ENCODE measurements at places on chromosomes 12 and 14.

GRCh38 chr14:91250912-91251311, 6.4 kb upstream of the GPR68 start:
- peak; percentile 52 for DNase-seq

DNA sequence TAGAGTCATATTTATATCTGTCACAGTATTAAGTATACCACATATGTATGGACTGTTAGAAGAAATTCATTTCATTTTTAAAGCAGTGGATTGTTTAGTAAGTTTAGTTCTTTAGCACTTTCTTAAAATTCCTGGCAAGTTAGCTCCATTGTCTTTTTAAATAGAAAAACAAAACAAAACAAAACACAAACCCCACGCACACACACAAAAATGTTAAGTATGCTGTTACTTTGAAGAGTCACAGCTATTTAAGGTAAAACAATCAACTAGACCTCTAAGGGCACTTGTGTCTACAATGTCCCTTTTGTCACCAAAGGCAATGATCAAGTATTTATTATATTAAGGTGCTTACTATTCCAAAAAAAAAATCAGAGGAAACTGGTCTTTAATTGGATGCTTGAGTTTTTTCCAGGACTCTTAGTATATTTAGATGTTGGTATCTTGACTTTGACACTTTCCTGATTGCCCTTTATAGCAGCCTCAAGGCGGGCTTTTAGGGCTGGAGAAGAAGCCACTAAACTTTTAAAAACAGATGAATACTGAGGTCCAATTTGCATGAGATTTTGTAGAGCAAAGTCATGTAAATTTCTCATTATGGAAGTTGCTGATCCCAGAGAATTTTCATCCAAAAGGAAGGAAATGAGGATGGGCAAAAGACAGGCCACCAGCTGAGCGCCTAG, 85.5 kb upstream of the HECTD1 start:
- DNase-seq = no peak

DNA sequence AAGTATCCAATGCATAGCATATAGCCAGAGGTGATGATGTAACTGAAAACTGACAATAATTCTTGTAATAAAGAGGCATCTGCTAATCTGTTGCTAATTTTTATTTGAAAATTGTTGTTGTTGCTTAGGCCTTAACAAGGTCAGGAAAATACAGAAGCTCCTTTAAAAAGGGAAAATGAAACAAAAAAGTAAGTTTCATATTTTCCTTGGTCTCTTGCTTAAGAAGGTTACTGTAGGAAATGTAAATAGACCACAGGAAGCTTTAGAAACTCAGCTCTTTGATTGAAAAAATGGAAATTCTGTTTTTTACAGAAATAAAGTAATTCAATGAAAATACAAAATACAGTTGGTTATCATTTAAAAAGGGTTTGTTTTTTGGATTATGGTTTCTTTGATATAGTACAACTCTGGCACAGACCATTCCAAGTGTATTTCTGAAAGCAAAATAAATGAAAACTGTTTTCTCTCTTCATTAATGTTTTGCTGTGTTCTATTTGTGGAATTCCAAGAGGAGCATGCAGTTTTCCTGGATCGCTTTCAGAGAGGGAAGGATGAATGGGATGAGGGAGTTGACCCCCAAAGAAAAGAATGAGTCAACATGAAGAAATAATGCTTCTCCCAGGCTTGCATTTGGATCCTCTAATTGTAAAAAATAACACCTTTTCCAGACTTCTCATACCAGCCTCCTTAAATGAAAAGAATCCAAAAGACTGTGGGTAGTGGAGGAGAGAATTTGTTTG, 398.0 kb upstream of the FAR2 start:
- no peak for DNase-seq

DNA sequence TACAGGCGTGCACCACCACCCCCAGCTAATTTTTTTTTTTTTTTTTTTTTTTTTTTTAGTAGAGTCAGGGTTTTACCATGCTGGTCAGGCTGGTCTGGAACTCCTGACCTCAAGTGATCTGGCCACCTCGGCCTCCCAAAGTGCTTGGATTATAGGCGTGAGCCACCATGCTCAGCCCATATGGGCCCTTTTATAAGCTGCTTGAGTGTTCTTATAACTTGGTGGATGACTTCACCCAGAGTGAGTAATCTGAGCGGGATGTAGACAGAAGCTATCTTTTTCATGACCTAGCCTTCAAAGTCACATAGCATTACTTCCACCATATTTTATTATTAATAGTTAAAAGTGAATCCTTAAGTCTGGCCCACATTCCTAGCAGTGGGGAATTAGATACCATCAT, 16.4 kb downstream of the BBOF1 start:
- DNase-seq = no peak

DNA sequence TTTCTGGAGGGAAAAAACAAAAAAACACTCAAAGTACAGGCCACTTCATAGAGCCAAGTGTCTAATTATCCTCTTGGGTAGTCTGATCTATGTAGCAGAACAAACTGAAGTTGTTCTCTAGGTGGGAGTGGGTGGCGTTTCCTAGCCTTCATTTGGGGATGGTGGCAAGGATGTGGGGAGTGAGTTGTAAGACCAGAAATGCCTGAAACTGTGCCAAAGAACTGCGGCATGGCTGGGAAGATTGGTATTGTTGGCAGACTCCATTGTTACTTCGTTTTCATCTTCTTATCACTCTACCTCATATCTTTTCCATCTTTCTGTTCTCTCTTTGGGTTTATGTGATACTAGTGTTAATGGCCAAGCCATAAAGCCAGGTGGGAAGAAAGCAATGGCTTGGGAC, 177.3 kb upstream of the DDHD1 start:
- no peak for DNase-seq

DNA sequence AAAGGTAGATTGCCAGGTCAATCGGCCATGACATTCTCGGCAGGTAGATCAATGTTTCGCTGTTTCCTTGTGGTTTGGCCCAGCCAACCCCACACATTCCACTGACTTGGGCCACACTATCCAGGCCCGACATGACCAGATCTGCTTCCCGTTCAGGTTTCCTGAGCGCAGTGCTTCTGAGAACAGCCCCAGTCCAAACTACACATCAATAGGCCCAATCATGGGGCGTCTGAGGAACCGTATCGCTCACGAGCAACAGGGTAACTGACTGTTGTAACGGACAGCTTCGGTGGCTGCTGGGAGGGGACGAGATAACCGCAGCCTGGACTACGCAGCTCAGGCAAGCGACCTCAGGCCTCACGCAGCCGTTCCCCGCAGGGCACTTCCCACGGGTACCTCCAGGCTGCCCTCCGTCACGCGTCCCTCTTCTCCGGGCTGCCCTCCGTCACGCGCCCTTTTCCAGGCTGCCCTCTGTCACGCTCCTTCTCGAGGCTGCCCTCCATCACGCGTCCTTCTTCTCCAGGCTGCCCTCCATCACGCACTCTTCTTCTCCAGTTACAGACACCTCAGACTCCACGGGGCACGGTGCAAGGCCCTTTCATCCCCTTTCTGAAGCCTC, 14.7 kb downstream of the ZNF605 start:
- no peak for DNase-seq

GRCh38 chr12:108515916-108516315, 839 bp downstream of the FICD start:
- no peak for DNase-seq

- no peak for DNase-seq
These were observed 291.4 kb upstream of the OR4E1 start for GRCh38 chr14:21965042-21965441.

DNA sequence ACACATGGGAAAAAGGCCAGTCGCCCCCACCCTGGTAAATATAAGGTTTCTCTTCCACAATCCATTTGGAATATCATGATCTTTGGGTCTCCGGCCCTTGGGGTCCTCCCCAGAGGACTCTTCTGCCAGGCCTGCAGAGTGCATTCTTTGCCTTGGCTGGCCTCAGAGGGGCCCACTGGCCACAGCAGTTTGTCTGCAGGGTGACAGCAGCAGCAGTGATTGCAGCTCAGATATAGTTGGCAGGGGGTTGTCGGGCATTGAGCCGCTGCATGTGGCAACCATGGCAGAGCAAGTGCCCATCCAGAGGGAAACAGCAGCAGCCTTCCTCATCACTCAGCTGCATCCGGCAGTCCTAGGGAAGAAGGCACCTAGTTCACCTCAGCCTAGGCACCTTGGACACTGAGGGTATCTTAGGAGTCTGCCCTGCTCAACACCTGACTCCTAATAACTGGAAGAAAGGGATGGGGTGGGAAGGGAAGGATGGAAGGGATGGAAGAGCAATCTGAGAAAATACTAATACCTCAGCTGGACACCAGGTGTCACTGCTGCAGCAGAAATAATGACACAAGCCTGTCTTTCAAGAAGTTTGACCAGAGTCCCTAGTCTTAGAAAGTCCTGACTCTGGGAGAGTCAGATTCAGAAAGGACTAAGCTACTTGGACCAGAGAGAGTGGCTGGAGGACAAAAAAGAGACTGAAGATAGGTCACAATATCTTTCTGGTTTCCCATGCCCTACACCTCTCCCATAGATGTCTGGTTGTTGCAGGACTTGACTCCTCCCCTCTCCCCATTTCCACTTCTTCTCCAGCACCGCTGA, 8.9 kb downstream of the AJUBA start:
- DNase-seq = peak; percentile 78

GRCh38 chr14:67837011-67837624, 17.5 kb downstream of the RAD51B start:
- peak; percentile 62 for DNase-seq

DNA sequence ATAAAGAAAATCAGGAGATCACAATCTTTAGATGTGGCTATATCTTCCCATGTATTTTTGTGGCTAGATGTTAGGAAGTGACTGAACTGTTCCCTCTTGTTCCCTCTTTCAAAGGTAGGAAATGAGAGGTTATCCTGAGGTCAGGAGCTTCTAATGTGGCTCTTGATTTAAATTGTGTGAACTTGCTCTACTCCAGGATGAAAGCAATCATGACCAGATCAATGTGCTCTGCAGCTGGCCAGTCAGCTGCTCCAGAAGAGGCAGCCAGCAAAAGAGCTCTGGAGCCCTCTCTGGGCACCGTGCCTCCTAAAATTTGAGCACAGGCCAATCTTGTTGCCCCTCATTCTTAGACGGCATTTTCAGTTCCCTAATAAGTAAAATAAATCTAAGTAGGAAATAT, 32.0 kb downstream of the CDK17 start:
- DNase-seq = no peak

DNA sequence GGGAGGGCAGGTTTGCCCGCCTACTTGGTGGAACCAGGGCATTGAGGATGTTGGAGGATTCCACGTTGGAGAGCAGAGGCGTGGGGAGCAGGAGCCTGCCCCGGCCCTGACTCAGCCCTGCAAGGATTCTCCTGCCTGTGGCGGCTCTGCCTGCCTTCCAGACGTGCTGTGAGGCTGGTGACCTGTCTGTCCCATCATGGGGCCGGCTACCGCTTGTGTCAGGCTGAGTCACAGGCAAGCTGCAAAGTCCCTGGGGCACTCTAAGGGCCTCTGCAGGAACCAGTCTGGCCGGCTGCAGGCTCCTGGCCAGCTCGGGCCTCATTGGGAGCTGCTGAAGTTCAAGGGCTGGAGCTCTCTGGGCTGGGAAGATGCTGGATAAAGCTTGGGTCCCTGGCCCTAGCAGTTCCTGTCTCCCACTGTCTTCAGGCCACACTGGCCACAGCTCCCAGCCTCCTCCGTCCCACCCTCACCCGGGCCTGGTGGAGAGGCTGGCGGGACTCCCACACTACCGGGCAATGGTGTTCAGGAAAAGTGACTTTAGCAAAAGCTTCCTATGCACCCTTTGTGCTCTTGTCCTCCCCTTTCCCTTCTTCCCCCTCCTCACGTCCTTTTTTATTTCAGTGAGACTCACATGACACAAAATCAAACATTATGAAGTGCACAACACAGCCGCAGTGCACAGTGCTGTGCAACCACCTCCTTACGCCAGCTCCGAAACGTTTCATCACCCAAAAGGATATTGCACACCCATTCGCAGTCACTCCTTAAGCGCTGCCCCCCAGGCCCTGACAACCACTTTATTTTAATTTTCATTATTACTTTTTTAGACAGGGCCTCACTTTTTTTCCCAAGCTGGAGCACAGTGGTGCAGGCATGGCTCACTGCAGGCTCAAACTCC, 22.0 kb upstream of the ULK1 start:
- no peak for DNase-seq

GRCh38 chr12:76544601-76545261, 14.8 kb downstream of the OSBPL8 start:
- no peak for DNase-seq

- peak; percentile 52 for DNase-seq
These were observed 1.6 kb downstream of the SIX4 start for GRCh38 chr14:60722357-60723115.

GRCh38 chr12:94192506-94192905, 44.1 kb downstream of the PLXNC1 start:
- no peak for DNase-seq

DNA sequence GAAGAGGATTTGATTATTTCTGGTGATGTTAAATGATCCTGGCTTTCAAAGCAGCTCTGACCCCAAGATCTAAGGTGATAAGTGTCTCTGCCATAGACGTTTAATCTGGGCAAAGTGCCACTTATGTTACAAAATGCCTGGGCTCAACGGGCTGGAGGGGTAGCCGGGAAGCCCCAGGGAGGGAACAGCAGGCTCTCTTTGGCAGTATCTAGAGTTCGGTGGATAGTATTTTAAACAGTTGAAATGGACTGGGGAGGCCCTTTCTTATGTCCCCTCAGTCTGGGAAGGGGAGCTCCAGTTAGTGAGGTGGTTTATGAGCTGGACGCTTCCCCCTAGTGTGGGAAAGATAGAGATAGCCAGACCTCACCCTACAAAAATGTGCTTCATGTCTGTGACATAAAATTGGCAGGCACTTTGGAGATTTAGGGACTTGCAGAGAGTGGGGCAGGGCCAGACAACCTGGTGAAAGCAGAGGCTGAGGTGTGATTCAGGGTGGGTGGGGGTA, 5.5 kb upstream of the HOXC11 start:
- no peak for DNase-seq

DNA sequence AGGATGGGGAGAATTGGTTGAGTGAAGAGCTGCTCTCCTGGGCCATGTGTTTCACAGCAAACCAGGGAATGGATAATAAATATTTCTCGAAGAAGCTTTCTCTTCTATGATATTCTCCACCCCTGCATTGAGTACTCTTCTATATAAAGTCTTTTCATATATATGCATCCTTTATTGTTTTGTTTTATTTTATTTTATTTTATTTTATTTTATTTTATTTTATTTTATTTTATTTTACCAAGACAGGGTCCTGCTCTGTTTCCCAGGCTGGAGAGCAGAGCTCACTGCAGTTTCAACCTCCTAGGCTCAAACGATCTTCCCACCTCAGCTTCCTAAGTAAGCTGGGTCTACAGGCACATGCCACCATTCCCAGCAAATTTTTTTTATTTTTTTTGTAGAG, 85.8 kb downstream of the SCN8A start:
- DNase-seq = no peak

- peak; percentile 89 for DNase-seq
These were observed 77.0 kb upstream of the FOXN3 start for GRCh38 chr14:89493877-89494634.

GRCh38 chr12:20657496-20657895, 37.6 kb upstream of the SLCO1C1 start:
- DNase-seq = no peak

- DNase-seq = no peak
These were observed 154.8 kb downstream of the PTCSC3 start for GRCh38 chr14:36021591-36022320.

All from cerebellar cortex (tissue), 1 donor.